ENCODE measurements at places on chromosomes 4 and X. TPM values are rescaled to one million over a fixed set of nuclear protein-coding genes. Genes with fewer than 3 reads are reported as not detected.

Gene PHF8
- total RNA-seq = 39.3 TPM

Gene OPN1MW2
- not detected for total RNA-seq

Gene ZFYVE28
- total RNA-seq = 2.7 TPM

Gene CENPVL1
- total RNA-seq = 0.54 TPM

Gene TAF7L
- total RNA-seq = under 0.01 TPM

Gene ACSL1
- total RNA-seq = 30.4 TPM

Gene RHOXF1
- total RNA-seq = not detected

Gene GAB1
- 17.0 TPM for total RNA-seq

Gene NUDT11
- total RNA-seq = 9.4 TPM

Gene MAP3K15
- total RNA-seq = 0.27 TPM

Gene ANXA3
- total RNA-seq = 4.6 TPM

Gene GPRASP3
- 1.6 TPM for total RNA-seq

Gene CHRDL1
- total RNA-seq = 5.9 TPM

Gene HSD17B13
- total RNA-seq = 0.27 TPM

Gene FABP2
- total RNA-seq = not detected

Gene TMSB15A
- total RNA-seq = under 0.01 TPM

Gene PNMA3
- 2.2 TPM for total RNA-seq

Gene ASB12
- total RNA-seq = 0.81 TPM

Gene DGAT2L6
- not detected for total RNA-seq

Gene SMIM31
- total RNA-seq = not detected

Gene SH3BGRL
- 63.8 TPM for total RNA-seq

Gene CTSO
- total RNA-seq = 11.0 TPM

Gene MAGEA2
- not detected for total RNA-seq

Gene ADH7
- not detected for total RNA-seq

Gene RPS6KA6
- 0.54 TPM for total RNA-seq

Gene SLC25A14
- total RNA-seq = 4.8 TPM

Gene BEX2
- 41.7 TPM for total RNA-seq

Gene MUC7
- not detected for total RNA-seq

Gene SHROOM2
- under 0.01 TPM for total RNA-seq

Gene RRAGB
- total RNA-seq = 11.3 TPM

Gene GLRB
- total RNA-seq = 0.81 TPM

Gene FRMPD3
- total RNA-seq = not detected

Gene PAGE4
- total RNA-seq = not detected

Gene FAM9C
- total RNA-seq = not detected

Gene SMIM10
- total RNA-seq = 15.1 TPM

Gene HS6ST2
- under 0.01 TPM for total RNA-seq

Gene PPBP
- 17.8 TPM for total RNA-seq

Gene CNOT6L
- total RNA-seq = 42.0 TPM

Measured in hematopoietic multipotent progenitor cell (in vitro differentiated cells).